ENCODE measurements at places on chromosomes 13 and 19.

GRCh38 chr13:48748681-48749080 is 95.0 kb downstream of the CYSLTR2 start:
- DNase-seq: no peak

GRCh38 chr13:57918913-57919312 is 287.4 kb downstream of the PCDH17 start:
- DNase-seq: no peak

DNA sequence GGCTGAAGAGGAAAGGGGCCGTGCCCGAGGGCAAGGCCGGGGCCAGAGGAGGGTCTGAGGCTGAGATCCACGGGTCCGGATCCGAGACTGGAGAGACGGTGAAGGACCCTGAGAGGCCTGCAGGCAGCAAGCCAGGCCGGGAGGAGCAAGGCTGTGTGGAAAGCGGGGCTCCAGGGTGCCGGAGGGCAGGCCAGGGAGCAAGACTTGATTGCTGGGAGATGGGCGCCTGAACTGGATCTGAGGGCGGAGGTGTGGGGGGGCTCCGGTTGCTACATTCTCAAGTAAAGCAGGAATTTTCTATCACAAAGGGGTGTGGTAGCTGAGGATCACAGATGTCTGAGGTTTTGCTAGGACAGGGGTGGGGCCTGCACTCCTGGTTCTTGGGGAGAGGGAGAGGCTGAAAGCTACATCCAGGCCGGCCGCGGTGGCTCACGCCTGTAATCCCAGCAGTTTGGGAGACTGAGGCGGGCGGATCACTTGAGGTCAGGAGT is 3.8 kb downstream of the MAMSTR start:
- DNase-seq: peak; percentile 70

GRCh38 chr13:34358811-34359513 is 541.0 kb downstream of the RFC3 start:
- DNase-seq: peak; percentile 4

DNA sequence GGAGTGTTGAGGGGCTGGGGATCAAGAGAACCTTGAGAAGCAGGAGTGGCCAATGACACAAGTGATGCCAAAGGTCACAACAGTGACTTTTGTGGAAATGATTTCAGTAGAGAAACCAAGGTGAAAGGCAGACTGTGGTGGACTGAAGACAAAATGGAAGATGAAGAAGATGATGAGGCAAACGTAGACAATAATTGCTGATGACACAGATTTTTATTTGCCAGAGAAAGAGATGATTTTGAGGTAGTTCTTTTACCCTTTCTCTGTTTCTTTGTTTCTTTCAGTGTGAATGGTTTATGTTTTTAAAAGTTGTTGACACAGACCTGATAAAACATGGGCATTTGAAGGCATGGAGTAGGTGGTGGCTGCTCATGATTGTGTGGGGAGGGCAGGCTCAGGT is 121.0 kb upstream of the ARGLU1 start:
- DNase-seq: no peak

GRCh38 chr19:55249841-55250240 is 9.0 kb downstream of the PPP6R1 start:
- no peak for DNase-seq

GRCh38 chr19:10887616-10888367 is 16.4 kb downstream of the CARM1 start:
- DNase-seq: no peak

DNA sequence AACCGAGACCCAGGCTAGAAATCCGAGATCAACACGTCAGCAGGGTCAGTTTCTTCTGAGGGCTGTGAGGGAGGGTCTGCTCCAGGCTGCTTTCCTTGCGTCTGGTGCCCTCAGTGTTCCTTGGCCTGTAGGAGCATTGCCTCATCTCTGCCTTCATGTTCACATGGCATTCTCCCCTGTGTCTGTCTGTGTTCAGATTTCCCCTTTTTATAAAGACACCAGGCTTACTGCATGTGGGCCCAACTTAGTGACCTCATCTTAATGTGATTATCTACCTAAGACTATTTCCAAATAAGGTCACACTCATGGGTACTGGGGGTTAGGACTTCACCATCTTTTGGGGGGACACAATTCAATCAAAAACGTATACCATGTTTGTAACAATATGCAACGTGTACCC is 57.2 kb upstream of the C1QTNF9 start:
- DNase-seq: no peak

- DNase-seq: peak; percentile 11
Measured at GRCh38 chr19:14686411-14686810, 3.4 kb upstream of the ZNF333 start.

- no peak for DNase-seq
Measured at GRCh38 chr13:76852986-76853385, 33.2 kb downstream of the KCTD12 start.

DNA sequence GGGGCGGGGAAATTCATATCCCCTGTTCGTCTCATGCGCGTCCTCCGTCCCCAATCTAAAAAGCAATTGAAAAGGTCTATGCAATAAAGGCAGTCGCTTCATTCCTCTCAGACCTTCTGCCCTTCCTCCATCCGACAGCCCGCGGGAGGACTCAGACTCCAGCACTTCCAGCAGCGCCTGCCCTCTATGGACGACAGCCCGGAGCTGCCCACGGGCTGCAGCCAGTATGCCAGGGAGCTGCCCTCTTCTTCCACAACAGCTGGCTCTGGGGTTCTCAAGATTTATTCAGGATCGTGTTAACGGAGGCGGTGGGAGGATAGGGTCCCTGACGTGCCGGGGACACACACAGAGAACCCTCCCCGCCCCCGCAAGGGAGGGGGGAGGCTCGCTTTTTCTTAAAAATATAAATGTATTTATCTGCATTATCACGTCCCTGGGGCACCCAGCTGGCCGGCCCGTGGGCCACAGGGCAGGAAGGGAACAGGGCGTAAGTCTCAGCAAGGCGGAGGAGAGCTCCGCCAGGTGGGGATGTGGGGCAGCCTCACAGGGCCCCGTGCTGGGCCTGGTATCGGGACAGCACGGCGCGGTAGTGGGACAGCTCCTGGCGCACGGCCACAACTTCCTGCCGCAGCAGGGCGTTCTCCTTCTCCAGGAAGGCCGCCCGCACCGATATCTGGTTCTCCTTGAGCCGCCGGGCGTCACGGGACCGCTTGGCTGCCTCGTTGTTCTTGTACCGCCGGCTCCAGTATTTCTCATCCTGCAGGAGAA is 6.7 kb downstream of the DBP start:
- peak; percentile 80 for DNase-seq

- no peak for DNase-seq
Measured at GRCh38 chr19:40360708-40361241, 12.3 kb downstream of the PLD3 start.
